Activated T-cell treated with anti-CD3 and anti-CD28 coated beads, Interleukin-2, amount 50 U/mL, for 72 hours (primary cell): ENCODE measurements at places on chromosomes 3 and 15. TPM values are rescaled to one million over a fixed set of nuclear protein-coding genes. Genes with fewer than 3 reads are reported as not detected.

Gene CDCP1
- 2.8 TPM for total RNA-seq

Gene EPHB1
- total RNA-seq = 1.3 TPM

Gene TEX55
- total RNA-seq = not detected

Gene PLXNB1
- total RNA-seq = 6.1 TPM

Gene DTWD1
- total RNA-seq = 17.2 TPM

Gene STRIT1
- not detected for total RNA-seq
